ENCODE measurements at places on chromosomes 11 and 22.

- DNase-seq, result no peak
These were observed 15.0 kb upstream of the OR8B8 start for GRCh38 chr11:124460459-124460858.

DNA sequence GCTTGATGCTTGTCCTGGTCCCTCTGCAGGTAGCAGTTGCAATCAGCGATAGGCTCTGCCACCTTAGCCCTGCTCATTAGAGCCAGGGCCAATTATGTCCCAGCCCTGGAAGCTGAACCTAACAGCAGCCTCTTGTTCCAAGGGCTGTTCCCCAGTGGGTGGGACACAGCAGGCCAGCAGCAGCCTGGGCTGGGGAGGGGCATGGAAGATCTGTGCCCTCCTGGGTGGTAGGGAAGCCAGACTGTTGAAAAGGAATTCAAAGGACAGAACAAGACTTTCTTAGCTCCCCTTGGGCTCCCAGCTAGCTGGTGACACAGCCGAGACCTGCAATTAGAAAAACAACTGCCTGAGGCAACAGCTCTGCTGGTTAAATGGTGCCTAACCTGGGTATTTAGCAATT lies 17.4 kb downstream of the DRD2 start:
- DNase-seq, result no peak

DNA sequence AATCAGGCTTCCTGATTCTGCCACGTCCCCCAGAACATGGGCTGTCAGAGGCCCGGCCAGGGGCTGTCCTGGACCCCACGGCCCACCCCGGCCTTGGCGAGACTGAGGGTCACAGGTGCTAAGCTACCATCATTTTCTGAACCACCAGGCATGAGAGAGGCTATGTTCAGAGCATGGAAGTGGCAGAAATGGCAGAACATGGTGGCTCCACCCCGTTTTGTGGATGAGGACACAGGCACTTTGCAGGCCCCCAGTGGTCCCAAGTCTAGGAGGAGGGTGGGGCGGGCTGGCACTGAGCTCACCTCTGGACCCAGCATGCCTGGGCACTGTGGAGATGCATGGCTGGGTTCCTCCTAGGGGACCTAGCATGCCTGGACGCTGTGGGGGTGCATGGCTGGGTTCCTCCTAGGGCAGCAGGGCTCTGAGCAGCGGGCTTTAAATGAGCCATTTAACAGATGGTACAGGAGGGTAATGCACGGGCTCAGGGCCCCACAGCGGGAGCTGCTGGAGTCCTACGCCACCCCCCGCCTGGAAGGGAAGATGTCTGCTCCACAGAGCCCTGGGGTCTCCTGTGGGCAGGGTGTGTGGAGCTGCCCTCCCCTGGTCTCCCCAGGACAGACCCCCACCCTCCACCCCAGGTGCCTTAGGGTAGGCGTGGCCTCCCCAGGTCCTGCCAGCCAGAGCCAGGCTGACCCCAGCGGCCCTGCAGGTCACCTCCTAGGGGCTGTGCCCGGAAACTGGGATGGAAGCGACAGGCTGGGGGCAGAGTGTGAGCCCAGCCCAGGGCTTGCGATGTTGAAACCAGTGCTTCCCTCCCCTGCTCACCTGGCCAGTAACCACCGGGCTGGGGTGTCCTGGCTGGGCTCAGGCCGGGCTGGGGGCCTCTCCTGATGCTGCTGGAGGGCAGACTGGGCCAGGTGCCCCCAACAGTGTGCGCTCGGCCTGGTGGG lies 6.1 kb upstream of the MUC5AC start:
- no peak for DNase-seq

DNA sequence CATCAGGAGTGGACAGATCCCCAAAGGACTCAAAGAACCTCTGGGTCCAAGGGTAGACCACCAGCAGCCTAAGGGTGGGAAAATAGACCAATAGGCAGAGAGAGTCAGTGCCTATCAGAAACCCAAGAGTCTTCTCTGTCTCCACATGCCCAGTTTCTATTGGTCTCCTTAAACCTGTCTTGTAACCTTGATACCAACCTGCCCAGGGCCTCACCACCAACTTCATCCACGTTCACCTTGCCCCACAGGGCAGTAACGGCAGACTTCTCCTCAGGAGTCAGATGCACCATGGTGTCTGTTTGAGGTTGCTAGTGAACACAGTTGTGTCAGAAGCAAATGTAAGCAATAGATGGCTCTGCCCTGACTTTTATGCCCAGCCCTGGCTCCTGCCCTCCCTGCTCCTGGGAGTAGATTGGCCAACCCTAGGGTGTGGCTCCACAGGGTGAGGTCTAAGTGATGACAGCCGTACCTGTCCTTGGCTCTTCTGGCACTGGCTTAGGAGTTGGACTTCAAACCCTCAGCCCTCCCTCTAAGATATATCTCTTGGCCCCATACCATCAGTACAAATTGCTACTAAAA lies at the start of gene HBB:
Gene HBB, minus strand, starts transcription at position 340 of the 579 bp plus-strand sequence. Its CDS starts 50 bp downstream, at position 290.
- DNase-seq, result no peak

DNA sequence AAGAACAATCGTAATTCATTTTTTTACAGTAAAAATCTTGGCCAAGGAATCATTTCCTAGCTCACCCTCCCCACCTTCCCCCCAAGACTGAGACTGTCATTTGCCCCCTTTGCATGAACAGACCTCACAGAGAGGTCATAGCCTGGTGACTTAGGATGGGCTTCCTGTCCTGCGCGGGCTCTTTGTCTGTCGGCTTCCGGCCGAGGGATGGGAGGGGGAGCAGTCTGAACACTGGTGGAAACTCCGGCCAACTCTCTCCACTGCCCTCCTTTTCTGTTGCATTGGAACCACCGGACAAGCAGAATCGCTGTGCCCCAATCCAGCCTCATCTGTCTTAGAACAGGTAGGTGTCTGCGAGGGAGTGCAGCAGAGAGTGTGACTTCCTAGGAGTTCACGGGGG lies 41.7 kb downstream of the TEAD1 start:
- DNase-seq, result no peak

DNA sequence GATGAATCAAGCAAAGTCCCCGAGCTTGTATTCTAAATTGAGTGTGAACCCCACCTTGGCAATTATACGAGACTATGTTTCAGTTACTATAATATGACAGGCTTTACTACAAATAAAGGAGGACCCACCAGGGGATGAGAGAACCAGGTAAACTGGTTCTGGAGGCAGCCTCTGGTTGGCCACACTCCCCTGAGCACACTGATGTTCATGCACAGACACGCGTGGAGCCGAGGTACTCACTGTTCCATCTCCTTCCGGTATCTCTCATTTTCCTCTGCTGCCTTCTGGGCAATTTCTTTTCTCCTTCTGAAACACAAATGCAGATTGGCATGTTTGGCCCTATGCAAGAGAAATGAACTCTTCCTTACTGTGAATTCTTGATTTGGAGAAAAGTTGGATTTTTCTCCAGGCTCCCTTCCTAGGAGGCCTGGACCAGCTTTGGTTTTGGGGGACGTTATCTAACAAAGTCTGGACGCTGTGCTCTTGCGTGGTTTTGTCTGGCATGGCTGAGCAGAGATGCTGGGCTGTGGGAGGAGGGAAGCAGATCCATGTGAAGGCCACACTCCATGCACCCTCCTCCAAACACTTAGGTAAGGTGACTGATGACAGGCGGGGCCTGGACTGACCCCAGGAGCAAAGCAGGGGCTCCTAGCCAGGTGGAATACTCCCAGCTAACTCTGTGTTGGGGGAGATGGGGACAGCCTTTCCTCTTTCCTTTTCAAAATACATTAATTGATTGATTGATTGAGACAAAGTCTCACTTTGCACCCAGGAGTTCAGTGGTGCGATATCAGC lies 22.9 kb downstream of the USH1C start:
- no peak for DNase-seq

- no peak for DNase-seq
These were observed at the start of gene MYO18B for GRCh38 chr22:25741692-25742626. Gene MYO18B (plus strand): TSS chr22:25742188. CDS start chr22:25761093, 18,905 bp downstream.

DNA sequence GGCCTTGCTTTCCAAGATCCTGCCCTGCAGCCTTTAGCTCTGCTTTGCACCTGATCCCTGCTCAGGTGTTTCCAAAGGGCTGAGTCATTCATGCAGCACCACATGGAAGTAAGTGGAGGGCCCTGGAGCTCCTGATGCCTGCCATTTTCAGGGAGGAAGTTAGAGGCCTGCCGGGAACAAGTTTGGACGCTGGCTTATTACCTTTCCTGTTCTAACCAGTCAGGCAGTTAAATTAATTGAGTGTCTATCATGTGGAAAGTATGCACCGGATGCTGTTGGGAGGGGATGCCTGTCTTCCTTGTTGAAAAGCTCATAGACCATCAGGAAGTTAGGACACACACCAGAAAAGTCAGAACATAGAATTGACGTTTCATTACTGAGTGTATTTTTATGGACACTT lies 73.7 kb upstream of the PLET1 start:
- DNase-seq, result no peak

DNA sequence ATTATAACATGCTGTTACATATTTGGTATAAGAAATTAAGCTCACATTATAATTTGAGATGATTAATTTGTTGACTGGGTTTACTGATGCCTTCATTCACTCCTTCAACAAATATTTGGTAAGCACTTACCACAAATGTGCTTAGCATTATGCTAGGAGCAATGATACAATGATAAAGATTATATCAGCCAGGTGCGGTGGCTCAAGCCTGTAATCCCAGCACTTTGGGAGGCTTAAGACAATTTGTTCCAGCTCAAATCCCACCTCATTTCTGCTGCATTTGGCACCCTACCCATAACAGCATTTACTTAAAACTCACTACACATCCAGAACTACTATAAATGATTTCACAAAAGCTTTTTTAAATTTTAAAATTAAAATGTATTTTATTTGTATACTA lies 1263.6 kb upstream of the RAG2 start:
- no peak for DNase-seq
